AG09319 (cell line): ENCODE measurements at places on chromosomes 3 and 15.

GRCh38 chr3:101036213-101036618 lies 43.0 kb upstream of the ABI3BP start:
- DNase-seq: peak; percentile 75

DNA sequence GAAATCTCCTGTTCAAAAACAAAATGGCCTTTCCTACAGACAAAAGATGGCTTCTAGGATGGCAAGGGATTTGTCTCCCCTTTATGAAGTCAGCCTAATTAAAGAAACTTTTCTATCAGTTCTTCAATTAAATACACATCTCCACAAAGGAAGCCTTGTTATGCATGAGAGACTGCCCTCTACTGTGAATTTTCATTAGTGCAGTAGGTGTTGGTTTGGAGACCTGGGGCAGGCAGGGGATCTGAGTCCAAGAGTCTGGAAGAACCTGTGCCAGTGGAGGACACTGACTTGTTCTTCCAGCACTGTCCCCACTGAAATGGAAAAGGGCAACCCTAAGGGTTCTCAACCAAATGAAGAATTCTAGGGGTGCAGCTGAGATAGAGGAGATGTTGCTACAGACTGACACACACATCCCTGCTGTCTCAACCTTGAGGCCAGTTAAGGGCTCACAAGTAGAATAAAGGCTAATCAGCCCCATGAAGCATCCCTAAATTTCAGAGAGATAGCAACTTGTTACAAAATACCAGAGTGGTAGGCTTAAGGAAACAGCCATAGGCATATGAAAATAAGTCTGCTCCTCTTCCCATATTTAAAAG lies 174.0 kb upstream of the PRICKLE2 start:
- DNase-seq: peak; percentile 31

GRCh38 chr3:185332026-185332735 lies 30.8 kb upstream of the MAP3K13 start:
- no peak for DNase-seq

GRCh38 chr3:189099505-189100290 lies 72.1 kb upstream of the TPRG1 start:
- DNase-seq: no peak

GRCh38 chr3:4306860-4307259 lies 3.7 kb downstream of the SETMAR start:
- DNase-seq: no peak

DNA sequence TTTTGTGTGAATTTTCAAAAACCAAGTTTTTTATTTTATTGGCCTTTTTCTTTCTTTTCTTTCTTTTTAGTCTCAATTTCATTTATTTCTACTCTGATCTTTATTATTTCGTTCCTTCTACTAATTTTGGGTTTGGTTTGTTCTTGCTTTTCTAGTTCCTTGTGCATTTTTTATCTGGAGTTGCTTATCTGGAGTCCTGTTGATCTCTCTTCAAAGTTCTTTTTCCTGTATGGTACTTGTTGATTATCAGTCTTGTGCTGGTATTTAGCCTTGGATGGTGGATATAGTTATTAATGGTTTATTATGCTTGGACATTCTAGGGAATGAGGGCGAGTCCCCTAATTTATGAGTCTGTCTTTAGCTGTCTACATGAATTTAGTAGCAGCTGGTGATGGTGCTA lies 64.7 kb downstream of the LARS2 start:
- DNase-seq: no peak

GRCh38 chr3:55190331-55190730 lies 262.5 kb upstream of the LRTM1 start:
- DNase-seq: no peak

DNA sequence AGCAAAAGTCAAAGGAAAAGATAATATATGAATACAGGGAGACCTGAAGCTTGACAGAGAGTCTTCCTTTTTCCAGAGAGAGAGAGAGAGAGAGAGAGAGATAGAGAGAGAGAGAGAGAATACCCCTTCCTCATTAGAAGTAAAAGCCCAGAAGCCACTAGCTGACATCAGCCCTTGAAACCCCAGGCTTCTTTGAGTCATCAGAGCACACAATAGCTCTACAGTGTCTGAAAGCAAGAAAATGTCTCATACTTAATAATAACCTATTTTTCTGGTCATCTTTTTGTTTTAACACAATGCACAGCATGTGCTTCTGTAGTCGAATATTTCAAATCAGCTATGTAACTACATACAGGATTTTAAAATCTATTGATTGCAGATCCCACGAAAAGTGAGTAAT lies 109.2 kb upstream of the NANOGP8 start:
- no peak for DNase-seq

DNA sequence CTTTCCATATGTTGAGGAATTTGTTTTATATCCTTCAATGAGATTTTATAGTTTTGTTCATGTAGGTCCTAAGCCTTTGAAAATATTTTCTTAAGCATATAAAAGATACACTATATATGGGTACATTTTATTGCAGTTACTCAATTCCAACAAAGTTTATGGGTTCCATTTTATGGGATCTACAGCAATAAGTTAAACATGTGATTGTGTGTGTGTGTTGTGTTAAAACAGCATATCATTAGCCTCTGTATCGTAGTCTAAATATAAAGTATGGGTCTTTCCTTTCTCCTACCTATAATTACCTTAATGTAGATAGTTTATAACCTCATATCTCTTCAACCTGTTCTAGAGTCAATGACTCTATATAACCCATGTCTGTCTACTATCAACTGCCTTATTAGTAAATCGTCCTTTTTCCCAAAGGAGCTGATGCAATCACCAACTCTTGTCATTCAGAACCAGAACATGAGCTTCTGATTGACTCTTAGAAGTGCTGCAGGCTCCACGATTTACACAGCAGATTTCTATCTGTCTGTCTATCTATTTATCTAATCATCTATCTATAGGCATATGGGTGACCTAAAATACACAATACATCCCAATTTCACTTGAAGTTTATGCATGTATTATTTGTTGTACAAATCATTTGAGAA lies 512.6 kb upstream of the CBLB start:
- DNase-seq: no peak

GRCh38 chr3:160368804-160369203 lies 30.2 kb downstream of the IFT80 start:
- no peak for DNase-seq

- no peak for DNase-seq
These were observed 1.3 kb downstream of the SMCO1 start for GRCh38 chr3:196513697-196514349.

- no peak for DNase-seq
These were observed 174.9 kb downstream of the NSMCE3 start for GRCh38 chr15:29094711-29095110.

DNA sequence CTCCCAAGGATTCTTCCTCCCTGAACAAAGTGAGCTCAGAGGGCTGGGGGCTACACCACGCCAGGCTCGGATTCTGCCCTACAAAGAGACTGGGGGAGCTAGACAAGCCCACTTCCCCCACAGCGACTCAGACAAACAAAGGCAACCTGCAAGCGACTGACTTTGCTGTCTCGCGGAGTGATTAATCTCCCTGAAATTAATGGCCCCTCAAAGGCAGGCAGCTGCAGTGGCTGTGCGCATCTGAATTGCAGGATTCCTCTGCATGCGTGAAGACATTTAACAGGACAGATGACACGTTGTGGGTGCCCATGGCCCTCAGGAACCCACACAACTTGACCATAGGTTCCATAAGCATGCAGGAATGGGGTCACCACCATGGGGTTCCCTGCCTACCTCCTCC lies 18.4 kb downstream of the CTXND1 start:
- no peak for DNase-seq

DNA sequence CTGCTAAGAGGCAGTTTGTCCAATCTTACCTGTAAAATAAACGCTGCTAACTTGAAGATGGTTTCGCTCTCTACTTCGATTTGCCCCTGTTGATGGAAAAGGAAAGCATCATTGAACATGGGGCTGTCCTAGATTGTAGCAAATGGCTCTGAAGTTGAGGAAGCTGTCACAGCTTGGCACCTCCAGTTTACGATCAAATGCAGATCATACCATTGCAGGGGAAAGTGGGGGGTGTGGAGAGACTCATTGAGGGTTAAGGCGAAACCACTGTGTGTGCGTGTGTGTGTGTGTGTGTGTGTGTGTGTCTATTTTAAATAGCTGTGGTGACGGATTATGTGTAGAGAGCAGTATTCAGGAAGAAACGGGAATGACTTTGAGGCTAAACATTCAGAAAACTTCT lies 127.6 kb upstream of the LMOD3 start:
- no peak for DNase-seq

GRCh38 chr3:81214631-81215030 lies 546.8 kb downstream of the GBE1 start:
- no peak for DNase-seq

- DNase-seq: no peak
These were observed 13.2 kb upstream of the GOLM2 start for GRCh38 chr15:44275150-44275830.

GRCh38 chr3:148588291-148588690 lies 109.4 kb upstream of the AGTR1 start:
- DNase-seq: no peak

GRCh38 chr3:127546970-127547733 lies 43.4 kb downstream of the TPRA1 start:
- DNase-seq: no peak

- no peak for DNase-seq
These were observed 132.2 kb downstream of the FNDC3B start for GRCh38 chr3:172171396-172172075.

GRCh38 chr15:25060472-25060803 lies 105.7 kb downstream of the SNRPN start:
- DNase-seq: no peak

- no peak for DNase-seq
These were observed 352.6 kb upstream of the NDN start for GRCh38 chr15:24039683-24040082.
